ENCODE measurements at places on chromosomes 12 and 14. TPM values are rescaled to one million over a fixed set of nuclear protein-coding genes. Genes with fewer than 3 reads are reported as not detected.

DNA sequence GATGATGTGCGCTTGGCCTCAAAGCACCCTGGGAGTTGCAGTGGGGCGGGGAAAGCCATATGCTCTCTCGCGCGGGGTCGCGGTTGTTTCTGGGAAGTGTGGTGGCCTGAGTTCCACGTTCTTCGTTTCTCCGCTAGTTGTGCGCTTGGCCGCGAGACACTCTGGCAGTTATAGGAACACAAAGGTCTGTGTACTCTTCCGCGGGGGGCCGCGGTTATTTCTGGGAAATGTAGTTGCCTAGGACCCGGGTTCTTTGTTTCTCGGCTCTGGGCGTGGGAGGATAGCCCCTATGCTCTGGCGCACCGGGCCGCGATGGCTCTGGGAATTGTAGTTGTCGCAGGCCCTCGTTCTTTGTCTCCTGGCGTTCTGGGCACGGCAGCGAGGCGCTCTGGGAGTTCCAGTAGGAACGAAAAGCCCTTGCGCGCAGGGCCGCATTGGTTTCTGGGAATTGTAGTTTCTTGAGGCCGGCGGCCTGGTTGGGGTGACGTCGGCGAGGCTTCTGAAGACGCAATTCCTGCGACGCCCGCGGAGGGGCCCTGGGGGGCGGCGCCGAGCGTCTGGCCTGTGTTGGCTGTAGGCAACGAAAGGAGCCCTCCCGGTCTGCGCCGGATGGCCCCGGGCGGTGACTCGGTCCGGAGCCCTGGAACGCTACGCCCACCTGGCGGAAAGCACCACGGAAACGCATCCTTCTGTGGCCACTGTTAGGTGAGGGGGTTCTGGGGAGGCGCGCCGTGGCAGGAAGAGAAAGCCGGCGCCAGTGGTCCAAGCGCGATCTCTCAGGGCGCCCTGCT is at the start of gene ZNF140:
ZNF140 (plus strand) TSS at position 556 of the 791 bp plus-strand sequence. CDS start 398 bp downstream, outside the sequence.
- peak; percentile 96 for DNase-seq

- no peak for DNase-seq
Measured at GRCh38 chr14:96042248-96042930, 3.2 kb downstream of the C14orf132 start.

GRCh38 chr12:107884769-107885694 is 110.5 kb downstream of the ASCL4 start:
- DNase-seq = no peak

- no peak for DNase-seq
Measured at GRCh38 chr14:21506557-21506956, 4.6 kb downstream of the METTL3 start.

- no peak for DNase-seq
Measured at GRCh38 chr12:131241517-131241916, 287.8 kb downstream of the ADGRD1 start.

DNA sequence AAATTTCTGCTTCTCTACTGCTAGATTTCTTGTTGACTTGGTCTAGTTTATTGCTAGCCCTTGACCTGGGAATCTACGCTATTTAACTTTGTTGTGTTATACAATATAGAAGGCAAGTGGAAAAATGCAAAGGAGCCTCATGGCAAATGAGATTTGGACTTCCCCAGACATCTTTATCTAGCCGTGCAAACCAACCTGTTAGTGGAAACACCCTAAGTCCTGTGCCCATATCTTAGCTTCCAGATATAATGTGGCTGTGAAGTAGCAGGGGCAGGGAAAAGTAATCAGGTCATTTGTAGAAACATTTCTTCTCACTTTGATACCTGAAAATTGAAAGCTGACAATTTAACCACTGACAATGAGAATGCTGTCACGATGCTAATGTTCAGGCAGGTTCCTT is 90.7 kb upstream of the ATP2B1 start:
- no peak for DNase-seq

GRCh38 chr12:120856980-120857379 is 47.2 kb downstream of the SPPL3 start:
- DNase-seq = no peak

DNA sequence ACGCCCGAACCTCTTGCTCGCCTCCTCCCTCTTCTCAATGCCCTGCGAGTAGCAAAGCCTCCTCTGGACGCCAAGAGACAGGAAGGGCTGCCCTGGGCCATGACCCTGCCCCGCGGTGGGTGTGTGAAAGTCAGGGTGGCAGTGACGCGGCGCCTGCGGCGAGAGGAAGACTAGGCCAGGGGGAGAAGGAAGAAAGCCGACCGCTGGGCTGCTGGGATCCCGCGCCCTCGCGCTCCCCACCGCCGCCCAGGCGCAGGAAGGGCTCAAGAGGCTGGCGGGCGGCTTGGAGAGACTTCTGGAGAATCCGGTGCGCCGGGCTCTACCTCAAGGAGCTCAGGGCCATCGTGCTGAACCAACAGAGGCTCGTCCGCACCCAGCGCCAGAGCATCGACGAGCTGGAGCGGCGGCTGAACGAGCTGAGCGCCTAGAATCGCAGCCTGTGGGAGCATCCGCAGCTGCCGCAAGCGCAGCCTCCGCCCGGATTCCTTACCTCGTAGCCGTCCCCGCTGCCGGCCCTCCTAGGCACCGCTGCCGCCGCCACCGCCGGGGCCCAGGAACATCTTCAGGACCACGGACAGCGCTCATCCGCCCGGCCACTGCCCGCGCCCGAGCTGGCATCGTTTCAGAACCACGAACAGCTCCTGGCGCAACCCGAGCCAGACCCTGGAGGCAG is 105.0 kb upstream of the PRB2 start:
- DNase-seq = peak; percentile 73

DNA sequence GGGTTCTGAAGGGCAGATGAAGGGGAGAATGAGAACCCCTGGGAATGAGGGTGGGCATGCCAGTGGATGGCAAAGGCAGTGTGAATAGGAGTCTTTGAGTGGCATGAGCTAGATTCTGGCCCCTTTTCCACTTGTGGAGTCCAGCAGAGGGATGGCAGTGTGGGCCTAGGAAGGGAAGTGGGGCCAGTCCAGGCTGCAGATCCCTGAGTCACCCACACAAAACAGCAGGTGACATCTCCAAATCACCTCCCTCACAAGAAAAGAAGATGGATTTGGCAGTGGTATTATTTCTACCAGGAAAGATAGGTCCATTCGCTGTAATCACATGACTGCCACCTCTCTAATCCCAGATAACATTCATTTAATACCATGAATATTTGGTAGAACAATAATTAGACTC is 151.3 kb downstream of the TTC7B start:
- DNase-seq = no peak

ARPC3 gene
- 151 TPM for total RNA-seq

GRCh38 chr14:58639198-58639565 is 1.4 kb downstream of the DACT1 start:
- no peak for DNase-seq

DNA sequence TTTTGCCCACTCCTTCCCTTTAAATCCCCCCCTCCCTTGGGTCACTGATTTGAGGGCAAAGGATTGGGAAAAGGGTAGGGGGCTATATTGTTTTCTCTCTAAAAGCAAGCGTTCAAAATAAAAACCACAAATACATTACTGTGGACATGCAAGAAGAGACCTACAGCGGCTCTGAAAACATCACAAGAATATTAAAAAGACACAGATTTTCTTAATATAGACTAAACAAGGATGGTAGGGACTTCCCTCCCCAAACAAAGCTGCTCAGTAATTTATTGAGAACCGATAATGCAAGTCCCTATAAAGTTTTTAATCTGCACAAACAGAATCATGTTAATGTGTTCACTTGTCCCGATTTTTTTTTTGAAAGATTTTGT is 12.9 kb downstream of the TBX3 start:
- peak; percentile 28 for DNase-seq

DNA sequence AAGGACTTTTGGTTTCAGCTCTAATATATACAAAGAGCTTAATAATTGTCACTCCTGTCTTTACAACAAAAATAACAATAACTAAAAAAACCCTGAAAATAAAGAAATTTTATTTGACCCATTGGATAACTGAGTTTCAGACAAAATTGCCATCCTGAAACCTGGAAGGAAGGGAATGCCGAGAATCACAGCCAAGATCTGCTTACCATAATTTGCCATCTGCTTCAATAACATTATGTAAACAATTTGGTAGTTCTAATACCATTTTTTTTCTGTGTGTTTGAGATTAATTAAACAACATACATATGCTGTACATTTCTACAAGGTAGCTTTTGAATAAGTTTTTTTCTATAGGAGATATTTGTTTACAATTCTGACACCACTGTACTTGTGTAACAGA is 596.3 kb upstream of the MGAT4C start:
- DNase-seq = no peak

DNA sequence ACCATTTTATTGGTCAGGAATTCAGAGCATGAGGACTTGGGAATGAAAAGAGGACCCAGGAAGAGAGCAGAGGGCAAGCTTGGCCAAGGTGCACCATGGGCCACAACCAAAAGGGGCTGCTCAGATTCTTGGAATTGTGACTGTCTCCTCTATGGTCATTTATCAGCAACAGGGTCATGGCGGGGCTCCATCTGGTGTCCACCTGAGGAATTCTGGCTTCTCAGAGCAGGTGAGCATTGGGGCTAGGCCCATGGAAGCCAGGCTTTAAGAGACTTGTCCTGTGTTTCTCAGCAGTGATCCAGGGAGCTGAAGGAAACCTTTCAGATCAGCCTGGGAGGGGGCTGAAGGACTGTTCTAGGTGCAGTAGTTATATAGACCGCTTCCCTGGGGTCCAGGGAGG is 2.6 kb upstream of the RIN3 start:
- no peak for DNase-seq

KCNC2 gene
- 0.32 TPM for total RNA-seq

DNA sequence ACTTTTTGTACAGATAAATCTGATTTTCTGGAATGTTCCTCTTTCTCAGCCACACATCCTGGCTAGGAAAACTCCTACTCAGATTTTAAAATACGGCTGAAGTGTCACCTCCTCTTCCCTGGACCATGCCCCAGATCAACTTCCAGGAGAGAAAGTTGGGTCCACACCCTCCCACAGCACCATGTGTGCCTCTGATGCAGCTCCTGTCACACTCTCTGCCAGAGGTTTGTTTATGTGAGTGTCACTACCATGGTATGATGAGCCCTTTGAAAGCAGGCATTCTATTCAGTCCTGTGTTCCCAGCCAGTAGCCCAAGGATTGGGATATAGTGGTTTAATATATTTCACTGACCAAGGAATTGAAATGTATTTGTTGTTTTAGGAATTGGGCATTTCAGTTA is 287.2 kb upstream of the ATP2B1 start:
- DNase-seq = no peak

- DNase-seq = no peak
Measured at GRCh38 chr14:104600141-104600643, 4.4 kb downstream of the TMEM179 start.

Data from urinary bladder (tissue), 4 donors.